ENCODE measurements at places on chromosomes 6 and 20.
A peak's percentile ranks its signal among the peaks of the same experiment; 100 is the strongest.

DNA sequence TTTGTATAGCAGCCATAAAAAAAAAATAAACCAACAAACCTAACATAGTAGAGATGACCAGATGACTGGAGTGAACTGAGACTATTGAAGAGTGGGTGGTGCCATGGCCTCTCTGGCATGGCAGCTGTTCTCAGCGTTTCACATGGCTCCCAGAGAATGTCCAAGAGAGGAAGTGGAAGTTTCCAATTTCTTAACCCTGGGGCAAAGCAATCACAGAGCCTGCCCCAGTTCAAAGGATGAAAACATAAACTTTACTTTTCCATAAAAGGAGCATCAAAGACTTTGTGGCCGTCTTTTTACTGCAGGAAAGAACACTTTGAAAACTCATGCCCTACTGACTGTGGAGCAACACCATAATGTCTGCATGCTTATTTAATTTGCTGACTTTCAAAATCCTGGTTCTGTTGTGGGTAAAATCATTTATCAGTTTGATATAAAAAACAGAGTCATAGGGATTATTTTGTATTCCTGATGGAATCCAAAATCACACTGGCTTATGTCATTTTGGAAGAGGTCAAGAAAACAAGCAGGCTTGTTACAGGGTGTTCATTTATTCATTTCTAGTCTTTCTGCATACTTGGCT is 165.4 kb downstream of the SLC35B3 start:
- DNase-seq = no peak

DNA sequence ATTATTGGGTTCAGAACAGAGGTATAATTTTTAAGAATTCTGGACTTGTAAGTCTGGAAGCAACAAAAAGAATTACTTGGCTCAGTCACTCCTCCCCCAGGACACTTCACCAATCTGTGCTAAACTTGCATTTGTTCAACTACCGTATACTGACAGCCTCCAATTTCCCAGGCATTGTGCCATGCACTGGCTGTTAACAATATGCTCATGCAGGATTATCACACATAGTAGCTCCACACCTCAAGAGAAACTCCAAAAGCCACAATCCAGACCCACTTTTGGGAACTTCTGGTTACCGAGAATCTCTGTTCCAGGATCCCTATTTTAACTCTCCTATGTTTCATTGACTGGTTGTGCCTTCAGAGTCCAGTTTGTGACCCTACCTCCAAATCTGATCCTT is 7.7 kb downstream of the ADGRF1 start:
- peak; percentile 42 for DNase-seq

DNA sequence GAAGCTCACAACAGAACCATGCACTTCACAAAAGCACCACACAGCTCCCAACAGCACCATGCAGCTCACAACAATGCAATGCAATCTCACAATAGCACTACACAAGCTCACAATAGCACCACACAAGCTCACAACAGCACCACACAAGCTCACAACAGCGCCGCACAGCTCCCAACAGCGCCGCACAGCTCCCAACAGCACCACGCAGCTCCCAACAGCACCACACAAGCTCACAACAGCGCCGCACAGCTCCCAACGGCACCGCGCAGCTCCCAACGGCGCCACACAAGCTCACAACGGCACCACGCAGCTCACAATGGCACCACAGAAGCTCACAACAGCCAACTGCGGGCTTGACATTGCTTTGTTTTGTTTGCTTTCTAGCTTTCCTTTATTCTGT is 198.1 kb downstream of the DLL1 start:
- DNase-seq = no peak

DNA sequence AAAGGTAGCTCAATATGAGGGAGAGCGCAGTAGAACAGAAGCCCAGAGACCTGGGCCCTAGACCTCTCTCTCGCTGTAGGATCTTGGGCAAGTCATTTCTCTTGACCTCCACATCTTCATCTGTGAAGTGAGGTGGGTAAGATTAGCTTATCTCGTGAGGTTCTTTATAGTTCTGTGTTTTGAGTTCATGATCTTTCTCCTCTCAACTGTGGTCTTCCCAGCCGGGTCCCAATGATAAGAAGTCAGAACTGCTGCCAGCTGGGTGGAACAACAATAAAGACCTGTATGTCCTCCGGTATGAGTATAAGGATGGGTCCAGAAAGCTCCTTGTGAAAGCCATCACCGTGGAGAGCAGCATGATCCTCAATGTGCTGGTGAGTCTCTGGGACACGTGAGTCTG is 6.9 kb downstream of the PSMF1 start:
- DNase-seq = no peak

DNA sequence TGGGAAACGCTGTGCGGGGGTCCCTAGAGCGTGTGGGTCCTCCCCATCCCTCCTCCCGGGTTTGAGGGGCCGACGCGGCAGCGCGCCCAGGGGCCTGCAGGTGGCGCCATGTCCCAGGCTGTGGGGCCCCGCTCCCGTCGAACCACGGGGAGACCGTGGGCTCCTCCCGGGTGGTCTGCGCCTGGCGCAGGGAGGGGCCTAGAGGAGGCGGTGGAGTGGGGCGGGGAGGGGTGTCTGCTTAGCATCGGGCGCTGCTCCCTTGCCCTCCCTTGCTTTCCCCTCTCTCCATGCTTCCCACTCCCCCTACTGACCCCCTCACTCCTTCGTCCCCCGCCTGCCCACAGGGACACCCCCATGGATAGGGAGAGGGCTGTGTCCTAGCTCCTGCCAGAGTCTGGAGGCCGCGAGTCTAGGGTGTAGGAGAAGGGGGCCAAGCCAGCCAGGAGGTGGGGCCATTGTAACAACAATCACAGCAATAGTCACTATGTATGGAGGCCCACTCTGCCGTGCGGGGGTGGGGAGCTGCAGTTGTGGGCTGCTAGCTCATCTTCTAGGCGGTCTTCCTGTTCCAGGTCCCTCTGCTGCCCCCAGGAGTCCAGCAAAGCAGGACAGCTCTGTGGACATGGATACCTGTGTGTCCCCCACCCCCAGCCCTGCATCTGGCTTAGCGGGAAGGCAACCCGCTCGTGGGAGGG is 51.7 kb downstream of the CHMP4B start:
- DNase-seq = no peak

GRCh38 chr20:4383961-4384360 is 337.7 kb upstream of the PRND start:
- DNase-seq = no peak

- DNase-seq = no peak
Observed at GRCh38 chr6:20455251-20455940, 53.7 kb downstream of the E2F3 start.

GRCh38 chr6:91608428-91608827 is 1021.6 kb upstream of the MAP3K7 start:
- DNase-seq = no peak

- DNase-seq = no peak
Observed at GRCh38 chr20:9928955-9929354, 90.1 kb upstream of the PAK5 start.

GRCh38 chr6:125585470-125585869 is 164.0 kb upstream of the HEY2 start:
- DNase-seq = no peak

GRCh38 chr6:69973763-69974162 is 107.4 kb downstream of the COL19A1 start:
- DNase-seq = no peak

GRCh38 chr6:144624246-144624645 is 339.1 kb downstream of the UTRN start:
- no peak for DNase-seq

- DNase-seq = no peak
Observed at GRCh38 chr6:128504003-128504654, 16.3 kb downstream of the PTPRK start.

- no peak for DNase-seq
Observed at GRCh38 chr6:82166493-82166892, 81.1 kb downstream of the IBTK start.

DNA sequence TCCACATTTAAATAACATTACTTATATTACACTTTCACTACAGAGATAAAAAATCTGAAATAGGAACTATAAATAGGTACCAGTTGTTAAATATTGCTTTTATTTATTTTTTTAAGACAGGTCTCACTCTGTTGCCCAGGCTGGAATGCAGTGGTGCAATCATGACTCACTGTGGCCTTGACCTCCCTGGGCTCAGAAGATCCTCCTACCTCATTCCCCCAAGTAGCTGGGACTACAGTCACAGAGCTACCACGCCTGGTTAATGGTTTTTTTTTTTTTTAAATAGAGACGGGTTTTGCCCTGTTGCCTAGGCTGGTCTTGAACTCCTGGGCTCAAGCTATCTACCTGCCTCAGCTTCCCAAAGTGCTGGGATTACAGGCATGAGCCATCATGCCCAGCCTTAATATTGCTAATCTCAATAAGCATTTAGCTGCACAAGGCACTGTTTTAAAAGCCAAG is 17.3 kb downstream of the EEF1E1 start:
- no peak for DNase-seq

DNA sequence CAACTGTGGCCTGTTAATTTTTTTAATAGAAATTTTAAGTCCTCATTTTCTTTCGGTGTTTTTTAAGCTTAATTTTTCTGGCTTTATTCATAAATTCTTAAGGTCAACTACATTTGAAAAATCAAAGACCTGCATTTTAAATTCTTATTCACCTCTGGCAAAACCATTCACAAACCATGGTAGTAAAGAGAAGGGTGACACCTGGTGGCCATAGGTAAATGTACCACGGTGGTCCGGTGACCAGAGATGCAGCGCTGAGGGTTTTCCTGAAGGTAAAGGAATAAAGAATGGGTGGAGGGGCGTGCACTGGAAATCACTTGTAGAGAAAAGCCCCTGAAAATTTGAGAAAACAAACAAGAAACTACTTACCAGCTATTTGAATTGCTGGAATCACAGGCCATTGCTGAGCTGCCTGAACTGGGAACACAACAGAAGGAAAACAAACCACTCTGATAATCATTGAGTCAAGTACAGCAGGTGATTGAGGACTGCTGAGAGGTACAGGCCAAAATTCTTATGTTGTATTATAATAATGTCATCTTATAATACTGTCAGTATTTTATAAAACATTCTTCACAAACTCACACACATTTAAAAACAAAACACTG is 10.1 kb downstream of the HFE start:
- DNase-seq = no peak

DNA sequence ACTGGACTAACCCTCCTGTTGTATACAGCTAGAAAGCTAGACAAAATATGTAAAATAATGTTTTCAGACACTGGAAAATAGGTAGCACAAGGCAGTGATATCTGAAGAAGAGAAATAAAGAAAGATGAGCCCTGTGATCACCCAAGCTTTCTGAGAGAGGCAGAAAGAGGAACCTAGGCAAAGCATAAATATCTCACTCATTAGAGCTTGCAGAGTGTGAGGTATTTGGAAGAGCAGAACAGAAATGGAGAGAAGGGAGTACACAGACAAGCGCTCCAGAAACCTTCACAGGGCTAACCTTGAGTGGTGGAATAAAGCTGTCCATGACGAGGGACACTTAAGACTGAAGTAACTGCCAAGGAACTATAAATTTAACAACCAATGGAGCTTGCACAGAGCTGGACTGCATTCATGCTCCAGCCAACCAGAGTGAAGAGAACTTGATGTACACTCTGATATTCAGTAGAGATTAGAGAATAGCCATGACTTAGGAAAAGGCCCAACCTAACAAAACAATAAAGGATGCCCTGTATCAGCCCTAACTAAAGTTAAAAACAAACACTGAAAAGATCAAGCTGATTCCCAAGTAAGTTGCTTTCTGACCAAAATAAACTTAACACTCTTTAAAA is 280.9 kb upstream of the STXBP5 start:
- no peak for DNase-seq

- DNase-seq = no peak
Observed at GRCh38 chr20:24444526-24445190, 24.8 kb upstream of the SYNDIG1 start.

- no peak for DNase-seq
Observed at GRCh38 chr20:23361119-23361475, 885 bp upstream of the GZF1 start.

GRCh38 chr6:41846666-41847237 is 48.4 kb downstream of the USP49 start:
- DNase-seq = no peak

GRCh38 chr6:10962673-10963072 is 75.8 kb downstream of the SYCP2L start:
- no peak for DNase-seq

GRCh38 chr6:136511397-136511796 is 38.8 kb downstream of the MAP7 start:
- DNase-seq = no peak

DNA sequence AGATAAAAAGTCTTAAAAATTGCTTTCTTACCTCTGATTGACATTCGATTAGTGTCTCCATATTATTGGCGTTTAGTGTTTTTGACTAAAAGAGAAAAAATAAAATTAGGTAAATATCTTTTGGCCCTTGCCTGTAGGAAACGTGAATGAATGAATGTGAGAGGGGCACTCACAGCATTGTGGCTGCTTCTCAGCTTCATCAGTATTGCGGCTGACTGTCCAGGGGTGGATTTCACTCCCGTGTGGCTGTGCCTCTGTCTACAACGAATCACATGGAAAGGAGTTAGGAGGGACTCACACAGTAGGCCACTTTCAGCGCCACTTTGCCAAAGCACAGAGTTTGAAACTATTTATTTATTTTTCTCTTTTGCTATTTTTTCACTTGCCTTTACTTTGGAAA is 844 bp downstream of the TAGAP start:
- DNase-seq = peak; percentile 24

DNA sequence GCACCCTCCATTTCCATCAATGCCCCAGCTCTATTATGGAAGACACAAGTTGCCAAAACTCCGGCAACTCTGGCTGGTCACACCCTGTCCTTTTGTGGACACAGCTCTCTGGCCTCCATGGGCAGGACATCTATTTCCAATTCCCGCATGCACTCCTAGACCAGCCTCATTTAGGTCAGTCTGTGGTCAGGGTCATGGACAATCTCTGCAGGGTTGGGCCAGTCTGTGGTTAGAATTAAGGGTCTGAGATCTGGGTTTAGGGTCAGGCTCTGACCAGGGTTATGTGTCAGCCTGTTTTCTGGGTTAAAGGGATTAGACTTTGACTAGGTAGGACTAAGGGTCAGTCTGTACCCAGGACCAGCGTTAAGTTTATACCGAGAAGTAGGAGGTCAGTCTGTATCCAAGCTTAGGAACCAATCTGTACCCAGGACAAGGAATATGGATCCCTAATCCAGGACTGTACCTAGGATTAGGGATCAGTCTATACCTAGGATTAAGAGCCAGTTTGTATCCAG is 82.4 kb downstream of the VEGFA start:
- DNase-seq = no peak

DNA sequence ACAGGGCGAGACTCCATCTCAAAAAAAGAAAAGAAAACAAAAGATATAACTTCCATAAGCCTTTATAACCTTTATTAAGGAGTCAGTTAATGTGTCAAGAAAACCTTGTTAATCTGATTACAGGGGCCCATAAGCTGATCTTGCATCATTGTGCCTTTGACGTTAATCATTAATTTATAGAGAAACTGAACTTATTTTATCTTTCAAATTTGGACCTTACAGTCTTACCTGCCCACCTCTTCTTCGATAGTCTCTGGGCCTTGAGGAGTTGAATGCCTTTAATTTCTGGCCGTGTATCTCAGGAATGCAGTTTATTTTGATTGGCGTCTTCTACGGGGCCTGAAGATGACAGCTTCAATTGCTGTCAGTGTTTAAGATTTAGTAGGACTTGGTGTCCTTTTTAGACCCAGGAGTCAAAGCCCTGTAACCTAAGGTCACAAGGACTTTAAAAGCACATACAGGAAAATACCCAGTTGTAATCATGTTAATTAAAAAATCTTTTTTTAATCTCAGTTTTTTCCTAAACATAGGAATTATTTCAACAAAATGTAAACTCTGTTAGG is 5.8 kb downstream of the ACOT13 start:
- no peak for DNase-seq

Measured in esophagus muscularis mucosa (tissue), 4 donors.